Activated naive CD4-positive, alpha-beta T cell treated with anti-CD3 and anti-CD28 coated beads, Interleukin-2, amount 50 U/mL, for 72 hours (primary cell): ENCODE measurements at places on chromosomes 2 and 18.
A peak's percentile ranks its signal among the peaks of the same experiment; 100 is the strongest.

- DNase-seq: no peak
Observed at GRCh38 chr2:8118940-8119781, 562.7 kb upstream of the ID2 start.

DNA sequence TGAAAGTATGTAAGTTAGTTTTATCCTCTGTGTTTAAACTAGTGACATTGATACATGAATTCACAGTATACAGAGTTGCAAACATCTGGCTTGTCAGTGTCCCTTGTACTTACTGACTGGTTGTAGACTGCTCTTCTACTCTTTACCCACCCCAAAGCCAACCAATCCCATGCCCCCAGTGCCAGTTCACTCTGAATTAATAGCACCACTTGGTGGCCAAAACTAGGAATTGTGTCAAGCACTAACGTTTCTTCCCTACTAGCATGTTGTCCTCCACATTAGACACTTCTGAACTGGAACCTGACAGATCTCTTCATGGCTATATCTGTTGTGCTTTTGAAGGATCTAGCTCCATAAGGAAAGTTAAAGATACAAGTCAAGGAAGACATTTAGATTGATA is 27.2 kb upstream of the OTX1 start:
- no peak for DNase-seq

- no peak for DNase-seq
Observed at GRCh38 chr2:135175177-135175576, 123.1 kb downstream of the RAB3GAP1 start.

DNA sequence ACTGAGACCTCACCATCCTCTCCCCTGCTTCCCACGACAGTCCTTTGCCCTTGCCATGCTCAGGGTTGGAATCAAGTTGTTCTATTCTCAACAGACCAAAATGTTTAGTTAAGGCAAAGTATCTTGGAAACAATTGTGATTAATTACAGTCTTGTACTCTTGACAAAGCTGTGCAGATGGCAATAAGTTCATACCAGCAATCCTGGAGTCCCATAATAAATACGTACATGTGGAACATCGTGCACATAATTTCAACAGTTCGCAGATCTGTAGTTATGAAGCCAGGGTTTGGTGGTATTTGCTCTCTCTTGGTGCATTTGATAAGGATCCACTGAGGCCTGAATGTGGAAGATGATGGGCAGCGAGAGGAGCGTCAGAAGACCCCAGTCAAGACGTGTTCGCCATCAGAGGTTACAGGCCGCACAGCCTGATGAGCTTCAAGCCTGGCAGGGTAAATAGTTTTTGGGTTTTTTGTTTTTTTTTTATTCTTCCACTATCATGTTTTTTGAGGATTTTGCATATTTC is 52.9 kb upstream of the EML6 start:
- DNase-seq: no peak

DNA sequence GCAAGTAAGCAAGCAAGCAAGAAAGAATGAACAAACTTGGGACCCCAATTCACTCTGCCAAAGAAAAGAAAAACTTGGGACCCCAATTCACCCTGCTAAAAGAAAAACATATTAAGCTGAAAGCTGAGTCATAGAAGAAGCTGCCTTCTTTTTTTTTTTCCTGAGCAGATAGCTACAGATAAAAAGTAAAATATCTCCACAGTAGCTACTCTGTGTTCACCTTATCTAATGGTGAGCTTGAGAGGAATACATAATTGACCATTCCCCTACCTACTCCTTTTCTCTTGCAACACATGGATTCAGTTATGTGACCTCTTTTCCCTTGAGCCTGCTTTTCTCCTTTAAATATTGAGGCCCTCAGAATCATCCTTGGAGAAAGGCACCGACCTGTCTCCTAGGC is 63.0 kb downstream of the MCFD2 start:
- no peak for DNase-seq

DNA sequence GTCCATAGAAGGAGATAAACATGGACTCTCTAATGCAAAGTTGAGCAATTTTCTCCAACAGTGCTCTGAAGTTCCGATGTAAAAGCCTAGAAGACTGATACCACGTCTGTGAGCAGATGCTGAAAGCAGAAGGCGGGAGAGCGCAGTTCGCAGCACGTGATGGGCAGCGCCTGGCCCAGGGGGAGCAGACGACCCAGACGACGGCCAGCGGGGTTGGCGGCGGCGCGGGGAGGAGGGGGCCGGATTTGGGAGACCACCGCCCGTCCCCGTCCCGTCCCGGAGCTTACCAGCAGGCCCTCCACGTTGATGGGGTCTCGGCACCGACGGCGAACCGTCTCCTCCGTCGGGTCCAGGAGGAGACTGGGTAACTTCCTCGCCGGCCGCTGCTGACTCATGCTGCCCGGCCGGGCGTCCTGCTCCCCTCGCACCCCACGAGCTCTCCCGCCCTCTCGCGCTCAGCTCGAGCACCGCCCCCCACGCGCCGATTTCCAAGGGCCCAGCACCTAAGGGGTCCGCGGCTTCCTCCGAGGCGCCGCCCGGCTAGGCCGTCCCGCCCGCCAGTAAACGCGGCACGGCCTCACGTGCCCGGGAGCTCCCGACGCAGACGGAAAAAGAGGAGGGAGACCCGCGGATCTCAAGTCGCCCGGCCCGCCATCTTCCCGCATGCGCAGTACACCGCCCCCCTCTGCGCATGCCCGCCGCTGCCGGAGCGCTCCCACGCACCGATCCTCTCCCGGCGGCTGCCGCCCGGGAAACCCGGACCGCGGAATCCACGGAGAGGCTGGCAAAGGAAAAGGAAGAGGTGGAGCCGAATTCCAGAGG is at the start of gene E2F6:
Gene E2F6 (minus strand): TSS at position 677 of the 822 bp plus-strand sequence. CDS start 282 bp downstream, at position 395.
- peak; percentile 88 for DNase-seq

DNA sequence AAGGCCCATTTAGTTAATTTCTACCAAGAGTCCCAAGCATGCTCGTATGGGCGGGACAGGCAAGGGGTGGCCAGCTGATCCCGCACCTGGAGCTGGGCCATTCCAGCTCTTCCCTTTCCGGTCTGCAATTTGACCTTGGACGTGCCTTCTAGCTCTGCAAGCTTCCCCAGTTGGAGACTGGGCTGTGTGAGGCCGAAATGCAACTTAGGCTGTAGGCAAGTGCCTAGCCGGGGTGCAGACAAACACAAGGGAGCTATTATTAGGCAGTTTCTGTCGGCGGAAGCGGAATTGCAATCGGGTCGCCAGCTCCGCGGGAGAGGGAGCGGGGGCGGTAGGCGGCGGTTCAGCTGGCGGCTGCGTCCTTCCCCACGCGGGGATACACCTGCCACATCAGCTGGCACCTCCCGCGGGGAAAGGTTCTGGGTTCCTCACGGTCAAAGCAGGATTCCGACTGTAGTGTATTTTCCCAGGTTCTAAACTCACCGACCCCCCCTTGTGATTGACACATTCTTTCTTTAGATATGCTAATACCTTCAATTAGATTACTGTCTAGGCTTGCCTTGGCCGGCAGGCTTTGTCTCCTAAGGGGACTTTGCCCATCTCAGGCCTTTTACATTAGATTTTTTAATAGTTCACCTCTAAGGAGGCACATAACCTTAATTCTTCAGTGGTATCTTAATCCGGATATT is 17.1 kb upstream of the ZNF532 start:
- no peak for DNase-seq

GRCh38 chr2:207289295-207290018 is 123.7 kb upstream of the KLF7 start:
- no peak for DNase-seq

DNA sequence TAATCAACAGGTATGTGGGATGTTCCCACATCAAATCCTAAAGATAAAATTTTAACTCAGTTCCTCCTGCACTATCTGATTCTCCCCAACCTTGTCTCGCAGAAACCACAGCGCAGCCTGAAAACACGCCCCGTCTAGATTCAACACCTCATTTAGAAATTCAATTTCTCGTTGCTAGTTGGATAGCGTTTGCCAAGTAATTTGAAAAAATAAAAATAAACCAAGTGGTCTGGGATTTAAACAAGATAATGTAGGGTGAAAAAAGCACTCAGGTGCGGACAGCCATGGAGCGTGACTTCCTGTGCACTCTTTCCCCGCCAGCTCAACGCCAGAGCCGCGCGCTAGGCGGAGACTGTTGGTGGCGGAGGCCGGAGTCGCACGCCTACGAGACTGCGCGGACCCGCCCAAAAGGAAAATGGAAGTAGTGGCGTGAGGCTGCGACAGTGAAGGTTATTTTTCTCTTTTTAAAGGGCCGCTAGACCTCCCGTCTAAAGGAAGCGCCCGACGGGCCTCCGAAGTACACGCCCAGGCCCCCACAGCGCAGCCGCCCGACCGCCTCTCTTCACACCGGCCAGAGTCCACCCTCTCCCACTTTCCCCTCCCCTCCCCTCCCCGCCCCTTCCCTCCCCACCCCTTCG is 615 bp upstream of the CCNT2 start:
- peak; percentile 85 for DNase-seq

GRCh38 chr2:70115646-70116442 is 28.6 kb downstream of the PCBP1 start:
- DNase-seq: no peak
